Daoy (cell line): ENCODE measurements at places on chromosomes 2 and 18.

GRCh38 chr2:209662021-209662420, 109.6 kb upstream of the UNC80 start:
- no peak for DNase-seq

DNA sequence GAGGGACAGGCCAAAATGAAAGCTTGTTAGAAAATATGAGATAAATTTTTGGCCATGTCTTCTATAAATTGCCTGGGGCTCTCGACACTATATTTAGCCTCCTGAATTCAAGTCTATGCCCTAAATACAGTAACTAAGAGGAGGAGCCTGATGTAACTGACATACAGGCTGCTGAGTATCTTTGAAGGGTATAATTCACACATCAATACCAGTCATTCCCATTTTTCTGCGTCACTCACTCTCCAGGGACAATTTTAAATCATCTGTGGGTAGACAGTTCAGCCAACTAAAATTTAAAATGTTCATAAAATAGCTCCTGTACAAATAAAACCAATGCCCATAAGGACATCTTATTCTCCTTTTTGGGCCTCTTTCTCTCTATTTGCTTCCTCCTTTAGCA, 105.9 kb downstream of the AP1S3 start:
- DNase-seq, result no peak

- no peak for DNase-seq
Observed at GRCh38 chr2:191066197-191066918, 52.4 kb upstream of the STAT1 start.

- DNase-seq, result no peak
Observed at GRCh38 chr2:54667266-54667639, 56.2 kb upstream of the EML6 start.

DNA sequence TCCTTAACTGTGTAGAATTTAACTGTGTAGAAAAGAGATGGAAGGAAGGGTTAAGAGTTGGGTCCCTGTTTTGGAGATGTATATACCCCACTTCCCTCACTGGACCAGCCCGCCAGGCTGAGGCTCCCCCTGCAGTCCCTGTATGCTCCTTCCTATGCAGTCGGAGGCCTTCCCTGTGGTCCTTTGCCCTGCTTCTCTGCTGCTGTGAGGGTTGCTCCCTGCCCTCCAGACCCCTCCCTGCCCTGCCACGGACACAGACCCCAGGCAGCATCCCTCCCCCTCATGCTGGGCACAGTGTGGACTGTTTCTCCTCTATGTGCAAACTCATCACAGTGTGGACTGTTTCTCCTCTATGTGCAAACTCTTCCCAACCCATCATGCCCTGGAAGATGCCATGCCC, 88.7 kb downstream of the TGOLN2 start:
- DNase-seq, result no peak

DNA sequence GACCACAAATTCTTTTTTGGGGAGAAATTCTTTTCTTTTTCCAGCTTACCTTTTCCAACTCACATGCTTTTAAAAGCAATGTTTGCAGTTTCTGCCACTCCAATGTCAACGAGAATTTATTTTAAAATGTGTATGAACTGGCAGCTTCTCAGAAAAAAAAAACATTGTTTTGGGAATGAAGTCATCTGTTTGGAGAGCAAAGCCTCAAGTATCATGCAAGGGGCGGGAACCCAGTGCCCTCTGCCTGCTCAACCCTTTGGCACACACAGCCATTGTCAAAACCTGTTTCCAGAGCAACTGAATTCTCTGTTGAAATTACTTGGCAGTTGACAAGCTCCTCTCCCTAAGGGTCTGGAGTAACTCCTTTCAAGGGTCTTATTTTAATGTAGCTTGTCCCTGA, 128.5 kb downstream of the QPCT start:
- peak; percentile 90 for DNase-seq

- DNase-seq, result no peak
Observed at GRCh38 chr2:26590508-26590907, 50.7 kb downstream of the CIB4 start.

- peak; percentile 65 for DNase-seq
Observed at GRCh38 chr2:25845843-25846505, 32.3 kb downstream of the ASXL2 start.

- no peak for DNase-seq
Observed at GRCh38 chr2:223050188-223050587, 1.8 kb upstream of the KCNE4 start.

DNA sequence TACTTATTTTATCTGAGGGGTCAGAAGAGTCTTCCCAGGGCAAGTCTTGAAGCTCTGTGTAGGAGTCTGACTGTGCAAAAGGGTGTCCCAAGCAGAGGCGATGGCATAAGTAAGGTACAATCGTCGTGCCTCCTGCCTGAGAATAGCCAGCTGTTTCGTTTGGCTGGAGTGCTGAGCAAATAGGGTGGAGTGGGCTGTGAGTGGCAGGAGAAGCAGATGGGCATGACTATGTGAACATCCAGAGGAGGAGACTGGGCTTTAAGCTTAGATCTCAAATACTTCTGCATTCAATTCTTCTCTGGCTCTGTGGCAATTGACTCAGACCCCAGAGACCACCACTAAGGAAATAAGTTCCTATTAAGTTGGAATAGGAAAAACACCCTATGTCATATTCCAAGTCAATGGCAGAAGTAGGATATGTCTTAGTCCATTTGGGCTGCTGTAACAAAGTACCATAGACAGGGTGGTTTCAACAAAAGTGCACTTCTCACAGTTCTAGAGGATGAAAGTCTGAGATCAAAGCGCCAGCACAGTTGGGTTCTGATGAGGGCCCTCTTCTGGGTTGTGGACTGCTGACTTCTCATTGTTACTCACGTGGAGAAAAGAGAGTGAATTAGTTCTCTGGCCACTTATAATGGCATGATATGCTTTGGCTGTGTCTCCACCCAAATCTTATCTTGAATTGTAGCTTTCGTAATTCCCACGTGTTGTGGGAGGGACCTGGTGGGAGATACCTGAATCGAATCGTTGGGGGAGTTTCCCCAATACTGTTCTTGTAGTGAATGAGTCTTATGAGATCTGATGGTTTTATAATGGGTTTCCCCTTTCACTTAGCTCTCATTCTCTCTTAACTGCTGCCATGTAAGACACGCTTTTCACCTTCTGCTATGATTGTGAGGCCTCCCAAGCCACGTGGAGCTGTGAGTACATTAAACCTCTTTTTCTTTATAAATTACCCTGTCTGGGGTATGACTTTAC, 120.2 kb downstream of the LPIN1 start:
- DNase-seq, result no peak

GRCh38 chr2:168601741-168602140, 145.7 kb downstream of the CERS6 start:
- DNase-seq, result no peak

DNA sequence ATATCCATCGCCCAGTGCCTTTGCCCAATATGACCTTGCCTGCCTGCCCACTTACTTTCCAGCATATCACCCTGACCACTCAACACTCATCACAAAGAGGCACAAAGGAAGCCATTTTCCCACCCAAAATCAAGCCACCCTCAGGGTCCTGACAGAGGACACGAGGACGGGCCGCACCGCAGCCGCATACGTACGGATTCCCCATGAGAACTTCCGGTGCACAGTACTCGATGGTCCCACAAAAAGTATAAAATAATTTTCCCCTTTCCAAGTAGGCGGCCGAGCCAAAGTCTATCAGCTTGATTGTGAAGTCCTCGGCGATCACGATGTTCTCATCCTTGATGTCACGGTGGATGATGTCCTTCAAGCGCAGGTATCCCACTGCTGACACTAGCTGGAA, 10.0 kb upstream of the MTERF4 start:
- DNase-seq, result no peak

DNA sequence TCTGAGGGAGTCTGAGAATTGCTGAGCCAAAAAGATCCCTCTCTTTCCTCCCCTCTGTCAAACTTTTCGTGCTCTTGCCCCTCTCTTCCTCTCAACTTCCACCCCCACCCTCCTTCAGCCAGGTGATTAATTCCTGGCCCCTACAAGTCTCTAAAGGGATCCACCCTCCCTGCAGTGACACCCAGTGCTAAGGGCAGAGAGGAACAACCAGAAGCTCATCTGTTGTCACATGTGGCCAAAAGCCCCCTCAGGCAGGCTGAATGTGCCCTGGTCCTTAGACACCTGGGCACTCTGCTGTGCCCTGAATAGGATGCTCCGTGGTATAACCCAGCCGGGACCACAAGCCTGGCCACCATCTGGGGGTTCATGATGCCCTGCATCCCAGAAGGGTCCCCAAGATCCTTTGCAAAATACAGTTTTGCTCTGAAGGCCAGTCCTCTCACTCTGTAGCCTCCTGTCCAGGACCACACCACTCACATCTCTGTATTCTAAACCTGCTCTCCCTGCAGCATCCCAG, 234.4 kb downstream of the BCL11A start:
- DNase-seq, result no peak

GRCh38 chr18:616380-616995, 19.7 kb downstream of the CLUL1 start:
- DNase-seq, result peak; percentile 12
